Upper lobe of right lung (tissue), 1 donor: ENCODE measurements at places on chromosomes 16 and 17. TPM values are rescaled to one million over a fixed set of nuclear protein-coding genes. Genes with fewer than 3 reads are reported as not detected.

- peak overlapping the region; percentile 71 for H3K4me3 ChIP-seq
- H3K36me3 ChIP-seq: no peaks in the 10 kb centered on the region
- peaks cover 55% of the 10 kb centered on the region for H3K4me1 ChIP-seq
- no peak for DNase-seq
- H3K27me3 ChIP-seq: no peaks in the 10 kb centered on the region
- peak overlapping the region; percentile 91 for H3K27ac ChIP-seq
Observed at GRCh38 chr16:73049091-73049490, 1.2 kb upstream of the ZFHX3 start.

DNA sequence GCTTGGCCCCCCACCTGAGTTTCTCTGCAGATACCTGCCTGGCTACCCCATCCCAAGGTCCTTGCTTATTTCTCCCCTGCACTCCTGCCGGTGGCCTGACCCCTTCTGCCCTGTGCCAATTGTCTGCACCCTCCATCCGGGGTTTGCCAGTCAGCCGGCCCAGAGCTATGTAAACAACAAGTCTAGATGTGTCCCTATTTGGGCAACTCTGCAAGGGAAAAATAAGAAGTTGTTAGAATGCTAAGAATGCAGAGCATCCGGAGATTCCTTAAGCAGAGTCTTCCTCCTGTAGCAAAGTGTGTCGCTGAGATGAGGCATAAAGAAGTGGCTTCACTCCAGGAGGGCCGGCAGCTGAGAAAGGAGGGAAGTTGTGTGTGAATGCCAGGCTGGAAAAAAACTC is 46.6 kb downstream of the RGS9 start:
- no peak overlapping the region for H3K27ac ChIP-seq
- peaks cover 14% of the 10 kb centered on the region for H3K4me1 ChIP-seq
- H3K27me3 ChIP-seq: no peaks in the 10 kb centered on the region

DNA sequence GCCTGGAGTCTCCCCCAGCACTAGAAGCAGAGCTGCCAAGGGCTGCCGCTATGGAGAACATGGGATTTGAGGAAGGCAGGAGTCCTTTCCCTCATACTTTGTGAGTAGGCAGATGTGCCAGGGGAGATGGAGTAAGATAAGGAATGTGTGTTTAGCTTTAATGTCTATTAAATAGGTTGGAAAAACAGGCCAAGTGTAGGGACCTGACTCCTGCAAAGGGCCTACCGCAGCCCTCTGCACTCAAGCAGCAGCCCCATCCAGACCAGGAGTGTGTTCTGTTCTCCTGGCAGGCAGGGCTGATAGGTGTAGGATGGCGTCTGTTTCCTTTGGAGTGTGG is 1.8 kb upstream of the MIF4GD start:
- no peak overlapping the region for H3K27ac ChIP-seq
- DNase-seq: no peak
- no peaks in the 10 kb centered on the region for H3K27me3 ChIP-seq
- peaks cover 4% of the 10 kb centered on the region for H3K36me3 ChIP-seq

DNA sequence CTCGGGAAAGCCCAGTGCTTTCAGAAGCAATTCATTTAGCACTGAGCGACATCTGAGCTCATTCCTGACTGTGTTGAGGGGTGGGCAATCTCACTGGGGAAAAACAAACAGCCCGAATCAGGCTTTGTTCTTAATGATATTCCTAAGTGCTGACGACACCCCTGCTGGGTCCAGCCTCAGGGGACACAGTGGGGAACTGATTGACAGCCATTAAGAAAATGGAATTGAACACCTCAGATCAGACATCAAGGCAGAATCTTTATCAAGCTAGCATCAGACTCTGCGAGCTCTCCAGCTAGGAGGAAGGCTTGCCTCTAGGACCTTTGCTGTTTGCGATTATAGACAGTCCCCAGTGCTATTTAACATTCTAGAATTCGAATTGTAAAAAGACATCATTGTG is 22.5 kb upstream of the LYRM9 start:
- H3K4me1 ChIP-seq: no peaks in the 10 kb centered on the region
- no peak overlapping the region for H3K27ac ChIP-seq
- H3K36me3 ChIP-seq: no peaks in the 10 kb centered on the region
- H3K4me3 ChIP-seq: no peak overlapping the region

DNA sequence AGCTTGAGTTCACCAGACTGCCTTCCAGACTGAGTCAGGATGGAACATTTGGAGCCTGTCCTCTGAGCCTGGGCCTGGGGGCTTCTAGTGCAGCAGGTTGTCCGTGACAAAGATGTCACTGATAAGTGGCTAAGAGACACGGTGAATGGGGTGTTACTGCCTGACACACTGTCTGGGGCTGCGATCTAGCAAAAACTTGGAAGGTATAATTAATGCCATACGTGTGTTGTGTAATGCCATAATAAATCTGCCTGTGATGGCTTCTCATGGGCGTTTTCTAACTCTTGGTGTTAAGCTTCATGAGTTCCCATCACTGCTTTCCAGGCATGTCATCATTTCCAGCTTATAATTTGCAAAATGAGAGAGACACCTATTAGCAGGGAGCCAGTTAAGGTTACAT is 215.4 kb downstream of the UTP18 start:
- H3K36me3 ChIP-seq: no peaks in the 10 kb centered on the region
- no peak for DNase-seq
- H3K4me3 ChIP-seq: no peak overlapping the region
- H3K27me3 ChIP-seq: no peaks in the 10 kb centered on the region
- H3K27ac ChIP-seq: no peak overlapping the region

DNA sequence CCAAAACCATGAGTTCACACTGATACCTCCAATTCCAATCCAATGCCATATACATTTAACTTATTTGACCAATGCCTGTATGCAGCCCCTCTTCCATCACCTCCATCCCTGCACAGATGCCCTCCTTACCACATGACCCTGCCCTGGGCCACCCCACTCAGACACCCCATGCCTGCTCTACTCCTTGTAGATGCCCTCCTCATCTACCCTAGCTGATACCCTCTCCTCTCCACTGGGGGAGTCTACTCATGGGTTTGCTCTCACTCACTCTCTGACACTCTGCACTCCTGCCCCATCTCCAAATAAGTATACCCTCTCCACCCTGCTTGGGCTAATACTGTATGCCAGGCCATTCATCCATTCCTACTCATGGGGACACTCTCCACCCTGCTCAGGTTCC is 16.0 kb upstream of the CMTM4 start:
- no peak overlapping the region for H3K4me3 ChIP-seq
- H3K27ac ChIP-seq: no peak overlapping the region
- H3K4me1 ChIP-seq: no peaks in the 10 kb centered on the region
- H3K27me3 ChIP-seq: no peaks in the 10 kb centered on the region

- H3K4me3 ChIP-seq: no peak overlapping the region
- peaks cover 6% of the 10 kb centered on the region for H3K4me1 ChIP-seq
- no peak for DNase-seq
- no peak overlapping the region for H3K27ac ChIP-seq
- no peaks in the 10 kb centered on the region for H3K27me3 ChIP-seq
- no peaks in the 10 kb centered on the region for H3K36me3 ChIP-seq
Observed at GRCh38 chr16:68535331-68535730, 3.8 kb upstream of the ZFP90 start.

- H3K4me3 ChIP-seq: no peak overlapping the region
- no peak for DNase-seq
- H3K27me3 ChIP-seq: no peaks in the 10 kb centered on the region
Observed at GRCh38 chr16:81758376-81758775, 20.7 kb upstream of the PLCG2 start.

- no peaks in the 10 kb centered on the region for H3K36me3 ChIP-seq
- no peaks in the 10 kb centered on the region for H3K4me1 ChIP-seq
- no peak overlapping the region for H3K27ac ChIP-seq
- no peak for DNase-seq
Observed at GRCh38 chr16:79154086-79154485, 446.5 kb downstream of the MAF start.

DNA sequence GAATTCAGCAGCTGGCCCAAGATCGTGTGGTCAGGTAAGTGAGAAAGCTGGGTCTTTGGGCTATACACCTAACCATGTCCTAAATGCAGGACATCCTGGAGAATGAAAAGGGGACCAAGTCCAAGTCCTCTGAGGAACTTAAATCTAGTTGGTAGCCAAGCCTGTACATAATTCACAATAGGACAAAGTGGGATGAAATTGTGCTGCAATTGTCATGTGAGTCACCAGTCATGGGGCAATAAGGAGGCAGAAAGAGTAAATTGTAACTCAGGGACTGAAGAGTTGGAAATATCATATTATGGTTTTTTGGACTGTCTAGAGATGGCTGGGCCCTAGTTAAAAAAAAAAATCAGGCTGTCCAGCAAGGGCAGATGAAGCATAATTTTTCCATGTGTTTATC is 202.6 kb downstream of the CYLD start:
- no peaks in the 10 kb centered on the region for H3K4me1 ChIP-seq
- no peaks in the 10 kb centered on the region for H3K27me3 ChIP-seq

- no peak for DNase-seq
- no peaks in the 10 kb centered on the region for H3K36me3 ChIP-seq
- peaks cover 89% of the 10 kb centered on the region for H3K4me1 ChIP-seq
- peak overlapping the region; percentile 15 for H3K4me3 ChIP-seq
- peak overlapping the region; percentile 94 for H3K27ac ChIP-seq
Observed at GRCh38 chr17:78381601-78382232, 3.3 kb downstream of the PGS1 start.

DNA sequence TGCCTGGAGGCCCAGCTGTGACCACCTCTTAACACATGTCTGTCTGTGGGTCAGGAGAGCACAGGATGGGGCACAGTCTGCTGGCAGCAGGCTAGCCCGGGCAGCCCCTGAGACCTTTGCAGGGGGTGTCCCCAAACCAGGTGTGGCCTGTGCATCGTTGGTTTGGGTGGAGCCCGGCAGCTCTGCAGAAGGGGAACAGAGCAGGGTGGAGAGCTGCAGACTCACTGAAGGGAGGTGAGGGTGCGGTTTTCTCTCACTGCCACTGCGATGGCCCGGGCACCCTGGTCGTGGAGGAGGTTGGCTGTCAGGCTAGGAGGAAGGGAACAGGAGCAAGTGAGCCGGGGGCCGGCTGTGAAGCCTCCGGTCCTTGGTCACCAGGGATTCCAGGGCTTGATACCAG is 28.8 kb downstream of the NLRC3 start:
- H3K36me3 ChIP-seq: peaks cover 3% of the 10 kb centered on the region
- H3K4me3 ChIP-seq: no peak overlapping the region
- H3K27me3 ChIP-seq: no peaks in the 10 kb centered on the region
- no peak overlapping the region for H3K27ac ChIP-seq

DNA sequence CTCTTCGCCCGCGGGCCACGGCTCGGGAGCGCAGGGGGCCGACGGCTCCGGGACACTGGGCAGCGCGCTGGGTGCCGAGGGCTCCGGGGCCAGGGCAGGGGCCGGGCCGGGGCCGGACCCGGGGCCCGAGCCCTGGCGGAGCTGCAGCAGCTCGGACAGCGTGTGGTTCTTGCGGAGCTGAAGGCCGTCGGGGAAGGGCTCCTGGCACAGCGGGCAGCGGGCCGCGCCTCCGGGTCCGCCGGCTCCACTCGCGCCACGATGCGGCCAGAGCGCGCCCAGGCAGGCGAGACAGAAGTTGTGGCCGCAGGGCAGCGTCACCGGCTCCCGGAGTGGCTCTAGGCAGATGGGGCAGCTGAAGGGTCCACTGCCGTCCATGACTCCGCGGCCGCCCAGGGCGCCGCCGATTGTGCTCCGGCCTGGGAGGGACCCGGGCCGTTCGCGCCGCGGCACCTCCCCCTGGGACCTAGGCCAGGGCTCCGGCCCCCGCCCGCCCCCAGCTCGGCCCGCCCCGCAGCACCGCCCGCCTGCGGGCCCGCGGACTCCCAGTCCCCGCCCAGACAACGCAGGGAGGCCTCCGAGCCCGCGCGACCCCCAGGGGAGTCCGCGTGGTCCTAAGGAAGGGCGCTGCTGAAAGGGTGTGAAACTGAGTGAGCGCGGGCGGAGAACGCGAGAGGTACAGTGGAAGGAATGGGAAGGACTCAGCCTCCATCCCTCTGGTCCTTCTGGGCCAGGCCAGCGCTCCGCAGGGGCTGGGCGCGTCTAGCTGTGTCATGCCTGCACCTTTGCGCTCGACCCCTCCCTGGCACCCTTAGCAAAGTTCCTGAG is at the start of gene TRIM47:
TRIM47 (minus strand) TSS at position 408 of the 825 bp plus-strand sequence; CDS start at position 375, 33 bp downstream.
- H3K27ac ChIP-seq: peak within 1 kb of the TSS; percentile 91
- DNase-seq: peak; percentile 82
- peaks cover 22% of the 10 kb centered on the region for H3K36me3 ChIP-seq
- no peaks in the 10 kb centered on the region for H3K27me3 ChIP-seq
- peaks cover 38% of the 10 kb centered on the region for H3K4me1 ChIP-seq
- H3K4me3 ChIP-seq: peak within 1 kb of the TSS; percentile 70

GRCh38 chr17:9205520-9206409 is 184.5 kb downstream of the NTN1 start:
- H3K27me3 ChIP-seq: no peaks in the 10 kb centered on the region
- H3K4me1 ChIP-seq: peaks cover 6% of the 10 kb centered on the region
- no peak for DNase-seq
- H3K4me3 ChIP-seq: no peak overlapping the region
- H3K27ac ChIP-seq: no peak overlapping the region
- H3K36me3 ChIP-seq: no peaks in the 10 kb centered on the region

DNA sequence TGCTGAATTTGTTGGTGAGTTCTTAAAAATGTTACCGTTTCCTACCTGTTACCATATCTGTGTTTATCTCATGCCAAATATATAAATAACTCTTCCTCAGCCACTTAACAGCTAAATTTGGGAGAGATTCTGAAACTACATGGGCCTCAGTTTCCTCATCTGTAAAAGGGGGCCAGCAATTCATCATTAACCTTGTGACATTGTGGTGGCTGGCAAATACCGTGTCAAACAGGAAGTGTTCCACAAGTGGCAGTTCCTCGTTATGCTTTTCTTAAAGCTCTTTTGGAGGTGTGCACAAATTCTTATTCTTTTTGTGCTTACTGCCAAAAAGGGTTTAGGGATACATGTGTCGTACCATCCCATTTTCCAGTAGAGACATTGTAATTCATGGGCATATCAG is 220.4 kb upstream of the CACNG5 start:
- no peak overlapping the region for H3K4me3 ChIP-seq
- DNase-seq: no peak
- no peak overlapping the region for H3K27ac ChIP-seq
- H3K4me1 ChIP-seq: peaks cover 6% of the 10 kb centered on the region
- no peaks in the 10 kb centered on the region for H3K36me3 ChIP-seq

GRCh38 chr16:77553130-77553529 is 118.3 kb upstream of the ADAMTS18 start:
- no peak overlapping the region for H3K27ac ChIP-seq
- no peaks in the 10 kb centered on the region for H3K36me3 ChIP-seq
- H3K4me3 ChIP-seq: no peak overlapping the region
- DNase-seq: no peak
- H3K4me1 ChIP-seq: no peaks in the 10 kb centered on the region
- no peaks in the 10 kb centered on the region for H3K27me3 ChIP-seq

GRCh38 chr17:82844796-82845162 is 5.0 kb upstream of the ZNF750 start:
- no peak for DNase-seq
- H3K4me3 ChIP-seq: peak overlapping the region; percentile 35
- no peak overlapping the region for H3K27ac ChIP-seq
- no peaks in the 10 kb centered on the region for H3K36me3 ChIP-seq
- no peaks in the 10 kb centered on the region for H3K4me1 ChIP-seq

- DNase-seq: peak; percentile 90
- H3K36me3 ChIP-seq: no peaks in the 10 kb centered on the region
- peaks cover 22% of the 10 kb centered on the region for H3K4me1 ChIP-seq
- H3K4me3 ChIP-seq: no peak overlapping the region
- H3K27ac ChIP-seq: peak overlapping the region; percentile 78
Observed at GRCh38 chr16:3009568-3010390, 2.9 kb upstream of the CLDN9 start.

IGSF6 gene
- total RNA-seq: 88.4 TPM

TRPV2 gene
- total RNA-seq: 86.5 TPM

DRC7 gene
- not detected for total RNA-seq

PABPN1L gene
- total RNA-seq: not detected

NPIPB6 gene
- total RNA-seq: 3.2 TPM

KRT31 gene
- total RNA-seq: not detected

MYH2 gene
- 1.0 TPM for total RNA-seq

HASPIN gene
- total RNA-seq: 0.41 TPM

SLC22A31 gene
- 136 TPM for total RNA-seq

TMC6 gene
- 176 TPM for total RNA-seq

P2RX5 gene
- total RNA-seq: 1.6 TPM
